ENCODE measurements at places on chromosomes 5 and 9.

GRCh38 chr5:32511776-32512374, 67.3 kb upstream of the ZFR start:
- no peak for DNase-seq

DNA sequence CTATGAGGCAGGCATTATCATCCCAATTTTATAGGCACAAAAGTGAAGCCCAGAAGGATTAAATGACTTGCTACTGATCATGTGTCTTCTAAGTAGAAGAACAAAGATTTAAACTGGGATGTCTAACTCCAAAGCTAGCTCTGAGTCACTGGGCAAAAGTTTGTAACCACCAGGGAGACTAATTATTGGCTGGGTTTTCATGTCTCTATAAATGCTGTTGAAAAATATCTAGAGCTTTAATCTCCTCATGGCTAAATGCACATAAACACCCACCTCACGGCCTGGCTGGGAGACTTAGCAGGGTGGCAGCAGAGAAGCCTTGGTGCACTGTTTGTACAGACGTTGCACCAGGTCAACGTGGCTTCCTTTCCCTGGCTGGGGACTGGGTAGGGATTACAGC, 144.6 kb downstream of the MELK start:
- no peak for DNase-seq

GRCh38 chr9:38442473-38443096, 18.3 kb upstream of the IGFBPL1 start:
- no peak for DNase-seq

DNA sequence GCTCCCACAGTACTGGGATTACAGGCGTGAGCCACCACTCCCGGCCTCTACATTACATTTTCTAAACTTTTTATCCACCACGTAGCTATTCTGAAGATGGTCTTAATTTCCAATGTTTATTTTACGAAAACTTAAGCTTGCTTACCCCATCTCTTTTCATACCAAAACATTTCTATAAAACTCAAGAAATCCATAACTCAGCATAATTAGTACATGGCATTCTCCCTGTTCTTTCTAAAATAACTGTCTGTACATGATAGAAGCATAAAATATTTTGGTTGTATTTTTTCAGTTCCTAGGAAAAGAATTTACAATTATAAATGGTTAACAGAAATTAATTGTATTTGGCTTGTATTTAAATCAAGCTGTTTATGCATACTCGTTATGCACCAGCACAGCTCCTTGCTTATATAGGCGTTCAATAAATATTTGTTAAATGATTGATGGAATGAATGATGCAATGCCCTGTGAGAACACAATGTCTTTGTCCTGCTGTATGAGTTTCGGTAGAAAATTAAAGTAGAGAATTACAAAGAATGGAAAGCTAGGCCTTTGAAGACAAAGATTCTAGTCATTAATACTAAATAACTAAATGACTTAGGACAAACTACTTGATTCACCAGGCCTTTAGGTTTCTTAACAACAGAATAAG, 384.2 kb downstream of the EFNA5 start:
- no peak for DNase-seq

- no peak for DNase-seq
Measured at GRCh38 chr5:174971210-174971609, 246.8 kb downstream of the MSX2 start.

GRCh38 chr9:117073539-117074341, 341.1 kb downstream of the ASTN2 start:
- no peak for DNase-seq

All from T-helper 9 cell (primary cell).